Right ventricle myocardium inferior (tissue), 1 donor: ENCODE measurements at places on chromosomes 3 and 15.

DNA sequence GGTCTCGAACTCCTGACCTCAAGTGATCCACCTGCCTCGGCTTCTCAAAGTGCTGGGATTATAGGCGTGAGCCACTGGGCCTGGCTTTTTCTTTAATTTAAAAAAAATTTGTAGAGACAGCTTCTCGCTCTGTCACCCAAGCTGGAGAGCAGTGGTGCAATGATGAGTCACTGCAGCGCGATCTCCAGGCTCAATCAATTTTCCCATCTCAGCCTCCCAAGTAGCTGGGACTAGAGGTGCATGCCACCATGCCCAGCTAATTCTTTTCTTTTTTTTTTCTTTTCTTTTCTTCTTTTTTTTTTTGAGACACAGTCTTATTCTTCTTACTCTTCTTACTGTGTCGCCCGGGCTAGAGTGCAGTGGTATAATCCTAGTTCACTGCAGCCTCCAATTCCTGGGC, 19.8 kb downstream of the TUBGCP4 start:
- no peak for DNase-seq

- DNase-seq, result no peak
Observed at GRCh38 chr3:79184251-79184650, 583.5 kb downstream of the ROBO1 start.

DNA sequence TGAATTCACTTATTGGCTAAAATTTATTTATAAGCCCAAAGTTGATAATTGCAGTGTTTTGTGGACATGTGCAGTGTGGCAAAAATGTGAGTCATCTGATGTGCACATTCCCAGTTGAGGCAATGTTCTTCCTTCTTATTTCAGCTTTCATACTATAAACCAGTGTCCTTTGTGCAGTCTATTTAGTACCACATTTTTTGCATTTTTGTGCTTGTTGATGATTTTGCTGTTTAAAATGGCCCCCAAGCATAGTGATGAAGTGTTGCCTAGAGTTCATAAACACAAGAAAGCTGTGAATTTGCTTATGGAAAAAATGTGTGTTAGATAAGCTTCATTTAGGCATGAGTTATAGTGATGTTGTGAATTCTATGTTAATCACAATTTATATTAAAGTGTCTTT, 19.4 kb upstream of the IL20RB start:
- no peak for DNase-seq

- no peak for DNase-seq
Observed at GRCh38 chr15:61063875-61064320, 165.2 kb downstream of the RORA start.
